Stimulated activated naive CD8-positive, alpha-beta T cell treated with anti-CD3 and anti-CD28 coated beads, Interleukin-15, Interleukin-2, amounts not matched to agents 100 U/mL and 50 U/mL, for 24 hours (primary cell): ENCODE measurements at places on chromosomes 2 and 18.
A peak's percentile ranks its signal among the peaks of the same experiment; 100 is the strongest.

DNA sequence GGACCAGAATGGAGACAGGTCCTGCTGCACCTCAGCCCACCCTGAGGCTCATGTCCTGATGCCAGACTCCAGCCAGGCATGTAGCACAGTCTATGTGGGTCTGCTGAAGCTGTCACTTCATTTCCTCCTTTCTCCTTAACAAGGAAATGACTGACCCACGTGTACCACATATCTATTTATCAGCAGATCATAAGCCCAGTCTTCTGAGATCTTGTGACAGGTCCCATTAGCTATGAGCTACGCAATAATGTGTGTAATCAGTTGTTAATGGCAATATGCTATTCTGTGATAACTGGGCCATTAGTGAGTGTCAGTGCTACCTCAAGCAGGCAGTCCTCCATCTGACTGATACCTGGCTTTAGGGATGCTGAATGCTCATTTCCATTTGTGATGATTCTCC is 615.3 kb downstream of the BCL11A start:
- no peak for DNase-seq

DNA sequence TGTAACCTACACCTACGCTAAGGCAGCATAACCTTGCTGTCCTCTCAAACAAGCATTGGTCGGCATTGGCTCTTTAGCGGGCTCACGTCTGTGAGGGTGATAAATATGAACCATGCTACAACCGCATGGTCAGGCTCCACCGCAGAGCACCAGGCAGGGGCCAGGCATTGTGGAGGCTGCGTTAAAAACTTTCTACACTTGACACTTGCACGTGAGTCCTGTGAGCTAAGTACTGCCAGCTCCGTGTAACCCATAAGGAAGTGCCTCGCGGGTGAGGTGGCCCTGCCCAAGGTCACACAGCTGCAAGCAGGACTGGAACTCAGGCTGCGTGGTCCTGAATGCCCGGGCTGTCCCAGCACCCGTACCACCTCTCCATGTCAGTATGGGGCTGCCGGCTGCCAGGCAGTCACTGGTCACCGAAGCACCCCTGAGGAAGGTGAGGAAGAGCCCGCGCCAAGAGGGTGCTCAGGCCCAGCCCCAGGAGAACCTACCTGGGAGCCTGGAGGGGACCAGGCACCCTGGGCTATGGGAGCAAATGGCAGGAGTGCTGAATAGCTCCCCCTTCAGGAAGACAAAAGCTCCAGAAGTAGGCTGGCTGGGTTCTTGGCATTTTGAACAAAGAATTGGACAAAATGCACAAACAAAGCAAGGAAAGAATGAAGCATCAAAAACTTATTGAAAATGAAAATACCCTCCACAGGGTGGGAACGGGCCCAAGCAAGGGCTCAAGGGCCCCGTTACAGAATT is 271.1 kb upstream of the RAB6C start:
- DNase-seq: no peak

GRCh38 chr18:10201659-10202058 is 252.8 kb upstream of the APCDD1 start:
- DNase-seq: no peak

- no peak for DNase-seq
These were observed 159.1 kb downstream of the FMNL2 start for GRCh38 chr2:152493945-152494528.

- DNase-seq: no peak
These were observed 223.3 kb downstream of the CNTNAP5 start for GRCh38 chr2:124248386-124248785.

DNA sequence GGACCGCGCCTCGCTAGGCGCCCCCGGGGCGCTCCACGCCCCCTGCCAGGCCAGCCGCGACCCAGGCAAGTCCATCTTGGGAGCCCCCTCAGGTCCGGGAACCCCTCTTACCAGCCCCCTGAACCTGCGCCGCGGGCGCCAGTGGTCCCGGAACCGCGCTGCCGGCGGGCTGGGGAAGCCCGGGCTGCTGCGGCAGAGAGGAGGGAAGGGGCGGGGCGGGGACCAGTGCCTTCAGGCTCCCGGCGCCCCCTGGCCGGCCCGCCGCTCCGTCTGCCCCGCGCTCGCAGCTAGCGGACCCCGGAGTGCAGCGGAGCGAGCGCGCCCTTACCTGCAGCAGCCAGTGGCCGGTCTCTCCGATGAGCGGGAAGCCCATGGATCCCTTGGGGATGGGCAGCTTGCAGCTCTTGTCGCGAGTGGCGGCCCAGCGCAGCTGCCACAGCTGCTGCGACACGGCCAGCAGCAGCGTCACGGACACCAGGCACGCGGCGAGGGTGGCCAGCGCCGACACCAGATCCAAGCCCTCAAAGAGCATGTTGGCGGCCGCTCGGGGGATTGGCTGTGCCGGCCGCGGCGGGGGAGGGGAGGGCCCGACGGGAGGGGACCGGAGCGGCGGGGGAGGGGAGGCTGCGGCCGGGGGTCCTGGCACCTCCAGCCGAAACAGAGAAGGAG is at the start of gene CYP26B1:
CYP26B1 (minus strand) TSS at position 560 of the 669 bp plus-strand sequence; CDS start at position 532, 28 bp downstream.
- DNase-seq: peak; percentile 18

GRCh38 chr2:80255918-80256781 is 48.4 kb downstream of the LRRTM1 start:
- DNase-seq: no peak

GRCh38 chr2:15162620-15163019 is 398.5 kb downstream of the NBAS start:
- DNase-seq: no peak

DNA sequence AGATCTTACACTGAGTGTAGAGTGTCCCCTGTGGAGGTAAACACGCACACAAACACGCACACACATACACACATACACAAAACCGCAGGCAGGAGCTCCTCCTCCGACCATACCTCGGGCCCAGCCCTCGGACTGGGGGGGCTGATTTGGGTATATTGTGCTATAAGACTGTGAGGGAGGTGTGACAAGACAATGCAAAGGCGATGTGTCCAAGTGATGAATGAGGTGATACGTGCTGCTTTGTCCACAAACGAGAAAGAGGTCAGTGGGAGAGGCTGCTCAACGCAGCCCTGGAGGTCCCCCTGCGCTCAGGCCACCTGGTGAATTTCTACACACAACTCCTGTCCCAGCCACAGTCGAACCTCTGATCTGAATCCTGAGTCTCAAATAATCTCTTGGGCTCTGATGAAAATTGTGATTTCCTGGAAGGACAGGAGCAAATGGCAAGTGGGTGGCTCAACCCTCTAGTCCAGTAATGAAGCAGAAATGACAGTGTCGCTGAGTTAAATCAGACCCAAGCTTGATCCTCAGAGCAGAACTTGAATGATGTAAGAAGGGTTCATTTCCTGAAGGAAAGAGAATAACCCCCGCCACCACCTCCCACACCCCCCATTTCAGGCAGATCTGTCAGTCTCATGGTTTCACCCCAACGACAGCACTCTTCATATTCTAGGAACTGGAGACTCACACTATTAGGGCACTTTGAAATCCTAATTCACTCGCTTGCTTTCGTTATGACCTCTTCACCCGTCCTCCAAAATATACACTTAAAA is 48.9 kb upstream of the ASXL2 start:
- DNase-seq: no peak

DNA sequence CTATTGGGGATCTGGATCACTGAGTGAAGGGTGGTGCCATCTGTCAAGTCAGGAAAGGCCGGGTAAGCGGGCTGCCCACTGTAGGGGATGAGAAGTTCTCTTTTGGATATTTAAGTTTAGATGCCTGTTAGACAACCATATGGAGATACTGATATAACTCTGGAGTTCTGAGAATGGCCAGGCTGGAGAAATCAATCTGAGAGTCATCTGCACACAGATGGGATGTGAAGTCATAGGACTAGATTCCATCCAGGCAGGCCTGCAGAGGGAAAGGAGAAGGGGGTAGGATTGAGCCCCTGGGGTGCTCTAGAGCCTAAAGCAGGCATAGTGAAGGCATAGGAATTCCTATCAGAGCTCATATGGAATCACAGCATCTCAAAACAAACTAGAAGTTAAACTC is 30.1 kb downstream of the SPRED2 start:
- no peak for DNase-seq

DNA sequence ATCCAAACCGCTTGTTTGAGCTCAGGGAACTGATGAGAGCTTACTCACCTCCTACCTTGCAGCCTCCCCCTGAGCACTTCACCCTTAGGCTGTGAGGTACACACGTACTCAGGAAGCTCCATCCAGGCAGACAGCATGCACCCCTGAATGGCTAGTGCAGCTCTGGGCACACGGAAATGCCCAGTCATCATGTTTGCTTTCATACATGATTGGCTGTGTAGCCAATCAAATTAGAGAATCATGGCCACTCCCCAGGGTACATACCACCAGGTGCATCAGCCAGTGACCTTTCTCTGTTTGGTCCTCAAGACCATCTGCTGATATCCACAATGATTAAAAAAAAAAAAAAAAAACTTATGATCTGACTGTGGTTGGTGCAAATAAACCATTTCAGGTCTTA is 42.1 kb downstream of the RNF152 start:
- DNase-seq: no peak

DNA sequence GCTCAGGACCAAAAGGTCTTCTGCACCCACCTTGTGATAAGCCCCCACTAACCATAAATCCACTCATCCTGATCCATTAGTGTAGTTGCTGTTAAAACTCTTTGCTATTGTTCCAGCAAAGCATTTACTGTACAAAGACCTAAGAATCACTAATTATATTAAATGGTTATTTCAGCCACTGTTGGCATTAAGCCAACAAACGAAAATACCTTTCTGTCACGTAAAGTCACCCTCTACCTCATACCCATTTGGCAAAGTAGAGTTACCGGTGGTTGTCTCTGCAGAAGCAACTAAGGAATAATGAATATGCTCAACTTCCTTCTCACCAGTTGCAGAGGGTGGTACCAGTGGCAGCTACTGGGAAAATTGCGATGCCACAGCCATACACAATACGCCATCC is 224.5 kb downstream of the SP3 start:
- no peak for DNase-seq

GRCh38 chr2:29212009-29212408 is 96.8 kb downstream of the CLIP4 start:
- DNase-seq: no peak

GRCh38 chr2:102063487-102063911 is 71.7 kb downstream of the IL1R2 start:
- DNase-seq: no peak

GRCh38 chr2:191835539-191836350 is 11.1 kb downstream of the CAVIN2 start:
- no peak for DNase-seq

- DNase-seq: no peak
These were observed 138.6 kb downstream of the ALK start for GRCh38 chr2:29782549-29783458.

GRCh38 chr2:55106148-55106547 is 55.9 kb upstream of the RTN4 start:
- DNase-seq: no peak

- DNase-seq: no peak
These were observed 133.4 kb downstream of the ATAD2B start for GRCh38 chr2:23793476-23793875.

GRCh38 chr2:60317844-60318243 is 235.6 kb downstream of the BCL11A start:
- no peak for DNase-seq

DNA sequence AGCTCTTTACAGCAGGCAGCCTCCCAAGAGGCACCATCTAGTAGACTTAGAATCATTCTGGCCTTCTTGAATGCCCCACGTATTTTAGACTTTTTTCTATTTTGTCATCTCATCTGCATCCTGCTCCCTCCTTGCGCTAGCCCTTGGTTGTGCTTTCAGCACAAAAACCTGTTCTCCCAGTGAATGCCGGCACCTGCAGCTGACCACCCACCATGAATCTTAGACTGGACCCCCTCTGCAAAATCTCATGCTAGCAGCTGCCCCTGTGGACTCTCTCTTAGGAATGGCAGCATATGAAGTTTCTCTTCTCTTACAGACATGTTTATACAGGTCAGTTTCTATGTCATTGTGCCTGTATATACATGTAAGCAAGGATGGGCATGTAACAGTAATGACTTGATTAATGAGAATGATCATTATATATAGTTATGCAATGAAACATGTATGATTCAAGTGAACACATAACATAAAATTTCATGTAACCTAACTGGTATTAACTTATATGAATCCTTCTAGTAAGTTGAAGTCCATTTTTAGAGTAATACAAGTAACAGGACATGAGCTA is 159.8 kb downstream of the SUCLG1 start:
- no peak for DNase-seq

- no peak for DNase-seq
These were observed 433.1 kb downstream of the NCKAP5 start for GRCh38 chr2:133135035-133135654.

GRCh38 chr2:182980115-182980514 is 58.1 kb downstream of the NCKAP1 start:
- no peak for DNase-seq

- no peak for DNase-seq
These were observed 15.8 kb downstream of the OTOF start for GRCh38 chr2:26462100-26462499.

- no peak for DNase-seq
These were observed 165.0 kb downstream of the ANKRD30B start for GRCh38 chr18:14912967-14913366.

DNA sequence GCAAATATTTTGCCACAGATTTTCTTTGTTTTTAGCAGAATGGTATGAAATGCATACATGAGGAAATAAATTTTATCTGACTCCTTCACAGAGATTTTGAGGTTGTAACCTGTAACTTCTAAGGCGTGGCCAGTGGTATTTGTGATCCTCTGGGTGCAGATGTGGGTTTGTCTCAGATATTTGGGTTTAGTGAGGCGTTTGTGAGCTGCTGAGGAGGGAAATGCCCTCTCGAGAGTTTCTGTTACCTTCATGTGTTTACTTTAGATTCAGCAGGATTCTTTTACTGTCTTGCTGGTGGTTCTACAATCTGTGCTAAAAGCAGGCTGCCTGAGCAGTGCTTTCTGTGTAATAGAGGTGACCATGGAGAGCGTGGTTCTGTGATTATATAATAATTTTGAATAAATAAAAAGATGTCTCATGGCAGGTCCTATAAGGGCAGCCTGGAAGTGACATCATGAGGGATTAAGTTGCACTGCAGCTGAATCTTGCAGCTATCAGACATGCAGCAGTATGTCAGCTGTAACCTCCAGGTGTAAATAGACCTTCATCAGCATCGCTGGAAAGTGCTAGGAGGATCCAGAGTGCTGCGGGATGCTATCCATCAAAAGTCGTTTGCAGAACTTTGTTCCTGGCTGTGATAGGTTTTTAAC is 34.1 kb downstream of the TANC1 start:
- DNase-seq: no peak

DNA sequence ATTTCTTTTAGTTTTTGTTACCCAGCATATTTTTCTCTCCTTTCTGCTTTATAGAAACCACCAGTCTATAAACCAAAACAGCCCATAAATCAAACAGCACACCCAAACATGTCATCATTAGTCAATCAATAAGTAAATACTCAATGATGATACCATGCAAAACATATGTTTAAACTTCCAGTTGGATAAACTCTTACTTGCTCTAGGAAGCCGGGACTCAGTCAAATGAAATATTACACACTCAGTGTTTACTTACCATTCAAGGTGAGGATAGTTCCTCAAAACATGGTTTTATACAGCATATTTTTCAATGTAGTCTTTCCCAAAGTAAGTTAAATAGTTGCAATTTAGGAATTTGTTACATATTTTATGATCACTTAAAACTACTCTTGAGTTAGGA is 343.6 kb upstream of the NXPH2 start:
- DNase-seq: no peak
